ENCODE measurements at places on chromosomes 11 and 22.

GRCh38 chr11:63599211-63600122 lies 14.8 kb downstream of the PLAAT3 start:
- DNase-seq, result no peak

- no peak for DNase-seq
Observed at GRCh38 chr22:44930711-44931035, 79.1 kb downstream of the PHF21B start.

DNA sequence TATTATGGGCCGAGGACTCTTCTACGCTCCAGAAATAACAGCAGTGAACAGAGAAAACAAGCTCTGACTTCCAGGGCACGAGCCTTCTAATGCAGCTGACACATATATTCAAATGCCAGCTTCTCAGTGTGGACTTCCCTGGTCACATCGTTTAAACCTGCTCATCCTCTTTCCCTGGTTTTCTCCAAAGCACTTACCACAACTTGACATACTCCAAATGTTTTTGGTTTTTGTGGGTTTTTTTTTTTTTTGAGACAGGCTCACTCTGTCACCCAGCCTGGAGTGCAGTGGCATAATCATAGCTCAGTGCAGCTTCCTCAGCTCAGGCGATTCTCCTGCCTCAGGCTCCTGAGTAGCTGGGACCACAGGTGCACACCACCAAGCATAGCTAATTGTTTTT lies 105.5 kb downstream of the MICAL3 start:
- DNase-seq, result no peak

DNA sequence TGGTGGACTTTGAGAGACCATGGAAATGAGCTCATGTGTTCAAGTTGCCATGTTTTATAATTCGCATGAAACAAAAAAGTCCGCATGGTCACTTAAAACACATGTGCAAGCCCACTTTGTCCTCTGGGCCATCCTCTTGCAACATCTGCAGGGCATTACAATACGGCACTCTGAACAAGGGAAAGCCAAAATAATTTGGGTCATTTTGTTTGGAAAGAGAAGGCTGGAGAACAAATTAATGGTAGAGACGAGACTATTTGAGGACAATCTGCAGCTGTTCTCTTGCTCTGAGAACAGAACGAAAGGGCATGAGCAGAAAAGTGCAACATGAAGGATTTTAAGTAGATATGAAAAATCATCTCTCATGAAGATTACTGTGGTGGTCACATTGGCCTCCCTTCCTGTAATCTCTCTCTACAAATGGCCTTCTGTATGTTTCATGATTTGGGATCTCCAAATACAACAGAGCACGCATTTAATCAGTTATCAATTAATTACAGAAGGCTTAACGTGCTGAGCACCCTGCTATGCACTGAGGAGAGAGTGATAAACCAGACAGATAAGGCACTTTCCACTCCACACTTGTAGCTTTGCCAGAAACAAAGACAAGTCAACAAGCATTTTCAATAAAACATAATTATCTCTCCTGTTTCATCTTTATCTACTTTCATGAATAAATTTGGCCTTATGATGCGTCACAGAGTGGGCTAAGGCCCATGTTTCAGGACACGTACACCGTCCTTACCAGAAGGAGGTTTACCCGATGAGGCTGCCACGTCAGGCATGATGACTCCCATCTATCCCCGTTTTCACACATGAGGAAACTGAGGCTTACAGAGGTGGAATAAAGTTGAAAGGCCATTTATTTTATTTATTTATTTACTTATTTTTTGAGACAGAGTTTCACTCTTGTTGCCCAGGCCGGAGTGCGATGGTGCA lies 384.1 kb downstream of the LARGE1 start:
- no peak for DNase-seq

- DNase-seq, result no peak
Observed at GRCh38 chr11:93821617-93822016, 28.8 kb downstream of the VSTM5 start.
